Stimulated activated CD8-positive, alpha-beta memory T cell treated with anti-CD3 and anti-CD28 coated beads, Interleukin-12 subunit alpha, Interleukin-12 subunit beta, amount 100 ng/mL, for 4 hours (primary cell): ENCODE measurements at places on chromosomes 13 and 19.

DNA sequence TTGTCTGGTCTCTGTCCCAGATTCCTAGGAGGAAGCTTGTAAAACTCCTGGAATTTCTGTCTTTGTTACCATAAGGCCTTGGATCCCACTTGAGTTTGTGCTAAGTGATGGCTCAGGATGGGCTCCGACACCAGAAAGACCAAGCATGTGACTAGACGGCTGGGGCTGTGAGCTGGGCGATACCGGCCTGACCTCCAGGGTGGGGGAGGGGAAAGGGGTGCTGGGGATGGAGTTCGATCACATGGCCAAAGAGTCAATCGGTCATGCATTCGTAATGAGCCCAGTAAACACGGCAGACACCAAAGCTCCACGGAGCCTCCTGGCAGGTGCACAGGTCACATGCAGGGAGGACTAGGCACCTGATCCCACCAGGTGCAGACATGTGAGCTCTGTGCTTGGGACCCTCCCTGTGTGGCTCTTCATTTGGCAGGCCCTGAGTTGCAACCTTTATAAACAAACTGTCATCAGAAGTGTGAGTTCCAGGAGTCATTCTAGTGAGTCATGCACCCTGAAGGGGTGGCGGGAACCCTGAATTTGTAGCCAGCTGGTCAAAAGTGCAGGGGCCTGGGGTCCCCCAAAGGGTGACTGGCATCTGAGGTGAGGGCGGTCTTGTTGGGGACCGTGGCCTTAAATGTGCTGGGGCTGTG, 27.1 kb downstream of the ELAVL1 start:
- no peak for DNase-seq

- DNase-seq: no peak
These were observed 258.5 kb downstream of the DLEU7 start for GRCh38 chr13:50584856-50585580.

DNA sequence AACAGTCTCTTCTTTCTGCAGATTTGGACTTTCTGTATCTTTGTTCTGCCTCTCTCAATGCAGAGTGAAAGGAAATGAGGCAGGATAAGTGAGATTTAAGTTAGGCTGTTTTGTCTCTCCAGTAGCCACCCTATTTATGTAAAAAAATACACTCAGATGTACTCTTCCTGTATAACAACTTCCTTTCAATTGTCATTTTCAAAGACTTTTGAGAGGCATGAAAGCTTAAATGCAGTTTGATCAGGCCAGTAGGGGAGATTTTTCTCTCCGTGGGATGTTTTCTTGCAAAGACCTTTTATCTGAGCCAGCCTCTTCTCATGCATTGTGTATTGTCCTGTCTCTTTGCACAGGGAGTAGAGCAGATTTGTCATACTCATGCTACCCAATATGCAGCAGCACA, 166.8 kb downstream of the SLITRK5 start:
- DNase-seq: no peak

GRCh38 chr13:100789025-100789424, 114.4 kb upstream of the TMTC4 start:
- DNase-seq: no peak

- no peak for DNase-seq
These were observed 3.8 kb downstream of the RAB8A start for GRCh38 chr19:16115301-16116039.

DNA sequence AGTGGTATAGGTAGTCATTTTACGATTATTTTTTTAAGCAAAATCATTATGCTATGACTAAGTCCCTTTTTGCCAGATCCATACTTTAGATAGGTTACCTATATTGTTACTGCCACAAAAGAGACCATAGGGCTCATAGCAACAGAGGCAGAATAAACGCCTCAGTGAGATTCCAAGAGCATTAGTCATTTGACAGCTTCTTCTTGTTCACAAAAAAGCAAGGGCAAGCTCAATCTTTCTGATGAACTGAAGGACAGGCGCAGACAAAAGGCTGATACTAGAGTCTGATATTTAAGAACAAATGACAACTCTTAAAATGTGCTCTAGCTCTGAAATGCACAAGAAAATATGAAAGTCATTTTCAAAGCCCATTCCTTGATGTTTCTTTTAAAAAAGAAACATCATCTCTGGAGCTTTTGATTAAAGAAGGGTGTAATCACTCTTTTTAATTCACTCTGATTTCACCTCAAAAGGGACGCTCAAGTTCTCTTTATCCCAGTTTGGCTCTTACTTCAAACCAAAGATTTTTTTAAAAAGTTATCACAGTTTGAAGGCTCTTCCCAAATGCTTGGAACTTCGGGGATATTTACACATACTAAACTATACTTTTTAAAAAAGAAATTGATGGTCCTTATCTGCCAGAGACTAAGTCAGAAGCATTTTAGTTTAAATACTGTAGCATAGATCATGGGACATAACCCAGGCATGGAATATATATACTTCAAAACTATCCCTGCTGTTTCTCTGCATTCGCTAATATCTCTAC, 187.2 kb downstream of the EFNB2 start:
- DNase-seq: no peak

GRCh38 chr13:45704854-45705695, 3.0 kb downstream of the CBY2 start:
- DNase-seq: no peak

GRCh38 chr19:30630289-30631032, 258.3 kb downstream of the ZNF536 start:
- DNase-seq: no peak

DNA sequence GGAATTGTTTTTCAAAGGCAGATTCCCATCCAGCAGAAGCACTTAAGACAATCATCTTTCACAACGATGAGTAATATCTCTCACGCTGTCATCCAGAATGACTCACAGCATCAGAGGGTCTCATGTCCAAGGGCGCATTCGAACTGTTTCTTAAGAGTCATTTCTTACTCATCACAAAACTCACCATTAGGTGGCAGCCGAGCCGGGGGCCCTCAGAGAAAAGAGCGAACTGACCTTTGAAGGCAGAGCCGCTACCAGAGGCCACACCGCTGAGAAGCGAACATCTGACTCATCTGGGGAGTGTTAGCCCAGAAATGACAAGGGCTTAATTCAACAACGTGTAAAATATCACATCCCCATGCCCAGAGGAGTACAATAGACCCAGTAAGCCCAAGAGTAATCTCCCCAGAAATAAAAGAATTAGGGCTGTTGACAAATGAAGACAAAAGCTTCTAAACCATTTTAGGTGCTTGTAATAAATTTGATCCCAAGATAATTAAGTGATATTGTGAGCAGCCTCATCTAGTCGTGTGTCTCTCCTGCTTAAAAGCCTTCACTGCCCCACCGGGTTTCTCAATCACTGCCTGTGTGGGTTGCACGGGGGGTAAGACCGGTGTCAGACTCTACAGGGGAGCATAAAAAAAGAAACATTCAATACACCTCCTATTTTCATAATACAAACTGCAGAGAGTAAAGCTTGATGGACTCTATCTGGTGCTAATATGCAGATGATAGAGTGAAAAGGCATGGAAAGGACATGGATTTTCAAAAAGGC, 96.2 kb downstream of the CYSLTR2 start:
- peak; percentile 55 for DNase-seq
